RWPE2 (cell line): ENCODE measurements at places on chromosomes 12 and 14.

- no peaks in the 10 kb centered on the region for H3K4me1 ChIP-seq
- H3K4me3 ChIP-seq = no peak overlapping the region
- no peak for DNase-seq
- no peaks in the 10 kb centered on the region for H3K27me3 ChIP-seq
Observed at GRCh38 chr12:103676893-103677292, 89.8 kb downstream of the STAB2 start.

GRCh38 chr12:20731274-20731673 lies 36.1 kb downstream of the SLCO1C1 start:
- H3K27ac ChIP-seq = no peak overlapping the region
- H3K36me3 ChIP-seq = no peaks in the 10 kb centered on the region
- no peak for DNase-seq
- H3K4me3 ChIP-seq = no peak overlapping the region

- peaks cover 65% of the 10 kb centered on the region for H3K36me3 ChIP-seq
- H3K27me3 ChIP-seq = no peaks in the 10 kb centered on the region
- peaks cover 29% of the 10 kb centered on the region for H3K4me1 ChIP-seq
- no peak overlapping the region for H3K4me3 ChIP-seq
- H3K27ac ChIP-seq = peak overlapping the region; percentile 65
Observed at GRCh38 chr14:69087061-69087461, 65.9 kb downstream of the DCAF5 start.

DNA sequence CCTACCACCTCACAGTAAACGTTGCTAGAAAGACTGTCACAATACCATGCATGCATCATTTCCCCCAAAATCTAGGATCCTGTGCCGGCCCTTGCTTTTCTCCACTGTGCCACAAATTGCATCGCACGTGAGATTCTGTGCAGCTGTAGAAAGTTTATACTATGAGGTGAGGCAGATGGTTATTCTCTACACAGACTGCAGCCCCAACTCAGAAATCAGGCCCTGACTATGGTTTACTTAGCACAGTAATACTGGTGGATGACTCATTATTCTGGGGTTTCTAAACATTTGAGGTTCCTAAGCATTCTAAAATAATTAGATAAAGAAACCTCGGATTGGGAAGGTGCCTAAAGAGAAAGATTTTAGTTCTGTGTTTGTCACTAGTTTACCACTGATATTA lies 163.8 kb upstream of the CCDC198 start:
- H3K27me3 ChIP-seq = no peaks in the 10 kb centered on the region
- DNase-seq = no peak
- H3K36me3 ChIP-seq = no peaks in the 10 kb centered on the region
- H3K4me3 ChIP-seq = no peak overlapping the region
- no peak overlapping the region for H3K27ac ChIP-seq
